ENCODE measurements at places on chromosomes 7 and 10. TPM values are rescaled to one million over a fixed set of nuclear protein-coding genes. Genes with fewer than 3 reads are reported as not detected.

DNA sequence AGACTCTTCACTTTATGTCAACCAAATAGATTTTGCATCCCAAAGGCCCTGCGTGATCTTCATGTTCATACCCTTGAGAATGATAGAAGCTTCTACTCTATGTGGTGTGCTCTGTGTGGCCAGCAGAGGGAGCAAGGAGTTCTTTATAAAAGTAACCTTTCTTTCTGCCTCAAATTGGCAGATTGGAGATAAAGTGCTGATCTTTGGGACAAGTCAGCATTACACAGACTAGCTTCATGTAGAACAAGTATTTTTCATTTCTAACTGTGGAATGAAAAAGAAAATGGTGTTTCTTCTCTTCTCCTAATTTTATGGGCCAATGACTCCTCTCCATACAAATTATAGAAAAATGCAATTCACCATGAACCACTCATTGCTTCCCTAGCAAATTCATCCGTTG, 1214.1 kb downstream of the SORCS1 start:
- ATAC-seq, result peak; percentile 58

GRCh38 chr7:150407588-150408392, 28.7 kb downstream of the ZNF775 start:
- ATAC-seq, result no peak

DNA sequence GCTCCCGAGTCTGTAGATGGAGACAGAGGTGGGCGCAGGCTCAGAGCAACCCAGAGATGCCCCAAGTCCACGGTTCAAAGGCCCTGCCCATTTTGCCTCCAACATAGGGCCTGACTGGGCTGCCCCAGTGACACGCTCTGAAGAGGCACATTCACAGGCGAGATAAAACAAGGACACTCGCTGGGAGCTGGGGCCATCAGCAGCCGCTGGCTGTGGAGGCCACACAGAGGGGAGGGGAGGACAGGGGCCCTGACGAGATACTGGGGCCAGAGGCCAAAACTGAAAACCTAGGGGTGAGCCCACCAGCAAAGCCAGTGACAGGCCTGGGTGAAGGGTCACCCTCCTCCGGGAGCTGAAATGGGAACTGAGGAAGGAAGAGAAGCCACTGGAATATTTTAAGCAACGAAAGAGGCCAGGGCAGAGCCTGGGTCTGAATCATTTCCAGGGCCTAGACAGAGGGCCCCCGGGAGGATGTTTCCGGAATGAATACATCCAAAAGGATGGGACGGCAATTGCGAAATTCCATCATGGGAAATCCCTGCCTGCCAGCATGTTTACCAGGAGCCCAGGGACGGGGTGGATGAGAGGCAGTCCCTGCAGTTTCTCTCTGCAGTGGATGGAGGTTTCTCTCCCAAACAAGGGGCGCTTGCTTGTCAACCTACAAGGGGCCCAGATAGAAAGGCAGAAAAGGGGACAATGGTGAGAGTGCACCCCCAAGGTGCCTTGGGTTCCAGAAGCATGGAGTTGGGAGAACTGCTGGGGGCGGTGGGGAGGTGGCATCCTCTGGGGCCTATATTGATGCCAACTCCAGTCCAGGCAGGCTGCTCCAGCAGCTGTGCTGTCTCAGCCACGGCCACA, 29.0 kb upstream of the HSPA12A start:
- ATAC-seq, result peak; percentile 39

DNA sequence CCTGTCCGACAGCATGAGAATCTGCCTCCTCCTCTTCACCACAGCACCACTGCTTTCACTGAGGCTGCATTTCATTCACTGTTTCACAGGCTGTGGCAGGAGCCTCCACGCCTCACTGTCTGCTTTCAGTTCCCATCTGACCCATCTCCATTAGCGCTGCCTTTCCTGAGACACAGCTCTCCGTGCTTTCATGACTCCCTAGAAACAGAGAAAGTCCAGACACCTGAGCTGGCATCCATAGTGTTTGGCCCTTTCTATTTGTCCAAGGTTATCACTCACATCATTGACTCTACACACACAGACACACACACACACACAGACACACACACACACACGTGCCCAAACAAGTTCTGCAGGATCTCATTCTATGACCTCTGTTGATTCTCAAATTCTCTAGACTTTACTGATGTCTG, 5.2 kb downstream of the LGI1 start:
- ATAC-seq, result no peak

DNA sequence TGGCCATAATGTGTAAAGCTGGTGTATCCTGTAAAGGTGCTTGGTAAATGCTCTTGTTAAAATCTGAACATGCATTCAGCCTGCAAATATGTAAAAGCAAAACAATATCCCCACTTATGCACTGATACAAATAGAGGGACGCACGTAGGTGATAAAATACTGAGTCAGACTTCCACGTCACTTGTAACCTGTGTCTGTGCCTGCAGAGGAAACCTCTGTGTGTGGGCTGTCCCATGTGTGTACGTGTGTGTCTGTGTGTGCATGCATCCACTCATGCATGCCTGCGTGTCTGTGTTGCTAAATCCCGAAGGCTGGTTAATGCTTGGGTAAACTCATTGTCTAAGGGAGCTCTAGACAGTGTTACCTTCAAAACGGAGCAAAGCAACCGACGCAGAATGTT, 68.9 kb downstream of the KLF6 start:
- peak; percentile 36 for ATAC-seq

DNA sequence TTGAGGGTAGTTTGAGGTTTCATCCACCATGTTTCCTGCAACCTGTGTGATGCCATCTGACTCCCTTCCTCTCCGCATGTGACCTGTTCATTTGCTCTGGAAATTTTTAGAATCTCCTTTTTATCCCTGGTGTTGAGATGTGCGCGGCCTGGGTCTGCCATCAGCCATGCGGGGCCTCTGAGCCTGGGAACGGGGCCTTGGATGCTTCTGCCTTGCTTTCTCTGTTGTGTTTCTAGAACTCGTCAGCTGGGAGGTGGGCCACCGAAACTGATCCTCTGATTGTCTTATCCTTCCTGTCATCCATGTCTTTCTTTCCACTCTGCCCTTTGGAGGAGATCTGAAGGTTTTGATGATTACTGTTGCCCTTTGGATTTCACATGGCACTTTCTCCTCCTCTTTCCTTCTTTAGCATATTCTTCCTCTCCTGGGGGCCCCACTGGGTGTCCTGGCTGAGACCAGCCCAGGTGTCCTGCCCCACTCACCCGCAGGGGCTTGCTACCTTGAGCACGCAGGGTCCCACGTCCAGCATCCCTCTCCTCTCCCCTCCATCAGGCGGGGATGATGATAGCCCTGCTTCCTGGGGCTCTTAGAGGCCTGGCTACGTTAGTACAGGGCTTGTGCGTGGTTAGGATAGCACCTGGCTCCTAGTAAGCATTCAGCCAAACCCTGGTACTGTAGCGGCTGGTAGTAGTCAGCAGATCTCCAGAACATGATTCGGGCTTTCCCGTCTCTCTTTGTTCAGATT, 29.9 kb downstream of the PPP2R2D start:
- ATAC-seq, result no peak

DNA sequence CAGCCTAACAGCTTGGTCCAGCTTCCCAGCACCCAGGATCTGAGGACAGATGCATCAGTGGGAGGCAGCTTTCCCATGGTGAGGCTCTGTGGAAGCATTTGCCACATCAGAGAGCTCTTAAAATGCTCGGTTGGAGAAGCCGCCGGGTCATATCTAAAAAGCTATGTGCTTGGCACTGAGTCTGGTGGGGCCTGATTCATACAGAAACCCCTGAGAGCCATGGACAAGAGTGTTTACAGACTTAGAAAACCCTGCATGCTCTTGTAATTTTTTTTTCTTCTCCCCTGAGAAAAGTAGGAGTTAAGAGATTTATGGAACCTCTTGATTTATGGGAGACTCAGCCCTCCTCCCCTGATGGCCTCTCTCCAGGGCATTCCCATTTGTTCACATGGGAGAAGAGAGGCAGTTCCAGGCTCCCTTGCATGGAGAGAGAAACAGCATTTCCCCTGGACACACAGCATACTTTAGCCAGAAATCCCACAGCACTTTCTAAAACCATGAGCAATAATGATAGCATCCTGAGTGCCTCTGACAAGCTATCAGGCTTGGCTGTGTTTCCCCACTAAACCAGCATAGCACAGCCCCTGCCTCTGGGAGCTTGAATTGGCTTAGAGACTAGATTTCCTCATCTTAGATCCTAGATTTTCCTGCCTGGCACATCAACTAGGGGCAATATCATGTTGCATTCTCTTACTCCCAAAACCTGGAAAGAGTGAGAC, 322.1 kb upstream of the AUTS2 start:
- ATAC-seq, result peak; percentile 97

GRCh38 chr10:133396035-133396624, 2.2 kb downstream of the MTG1 start:
- no peak for ATAC-seq

GRCh38 chr7:55569797-55570196, 2.5 kb downstream of the VOPP1 start:
- no peak for ATAC-seq

DNA sequence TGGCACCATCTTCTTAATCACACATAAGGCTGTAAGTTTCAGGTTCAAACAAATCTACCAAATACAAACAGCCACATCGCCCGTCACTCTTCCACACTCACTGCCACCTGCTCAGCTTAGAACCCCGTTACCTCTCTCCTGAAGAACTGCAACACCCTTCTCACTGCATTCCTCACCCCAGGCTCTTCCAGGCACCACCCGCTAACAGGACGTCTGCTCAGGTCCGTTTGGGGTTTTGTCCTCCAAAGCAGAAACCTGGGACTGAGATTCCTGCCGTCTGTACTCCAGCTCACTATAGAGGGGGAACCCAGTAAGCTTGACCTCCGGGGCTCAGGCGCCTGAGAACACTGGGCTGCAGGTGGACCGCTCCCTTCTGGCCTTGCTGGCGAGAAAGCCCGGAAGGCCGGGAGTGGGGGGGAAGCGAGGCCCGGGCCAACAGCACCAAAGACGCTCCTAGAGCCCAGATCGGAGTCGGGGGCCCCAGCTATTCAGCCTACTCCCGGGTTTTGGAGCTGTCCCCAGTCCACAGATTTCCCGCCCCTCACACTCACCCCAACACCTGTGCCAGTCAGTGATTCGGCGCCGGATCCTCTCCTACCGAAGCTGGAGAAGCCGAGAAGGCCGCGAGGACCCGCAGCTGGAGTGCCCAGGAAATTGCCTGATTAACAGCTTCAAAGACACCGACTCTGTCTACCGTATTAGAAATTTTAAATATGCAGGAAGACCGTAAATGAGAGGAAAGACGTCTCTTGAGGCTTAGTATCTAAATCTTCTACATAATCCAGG, at the start of gene AP3M1:
AP3M1 (minus strand) TSS at position 625 of the 786 bp plus-strand sequence. CDS start 12,449 bp downstream, outside the sequence.
- peak; percentile 67 for ATAC-seq

DNA sequence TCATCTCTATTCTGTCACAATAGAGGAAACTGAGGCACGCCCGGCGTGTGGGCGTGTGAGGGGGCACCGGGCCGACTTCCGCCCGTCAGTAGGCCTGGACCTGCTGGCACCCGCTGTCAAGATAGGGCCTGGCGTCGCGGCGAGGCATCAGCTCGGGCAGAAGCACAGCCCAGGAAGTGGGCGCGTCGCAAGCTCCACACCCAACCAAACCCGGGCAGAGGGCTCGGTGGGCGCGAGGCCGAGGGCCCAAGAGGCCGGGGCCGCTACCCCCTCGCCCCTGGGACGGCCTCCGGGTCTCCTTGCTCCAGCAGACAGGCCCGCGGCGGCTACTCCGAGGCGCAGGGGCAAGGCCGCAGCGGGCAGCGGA, 91.2 kb downstream of the SPAG6 start:
- ATAC-seq, result no peak

- no peak for ATAC-seq
These were observed 91.0 kb downstream of the ANKIB1 start for GRCh38 chr7:92336662-92337340.

DNA sequence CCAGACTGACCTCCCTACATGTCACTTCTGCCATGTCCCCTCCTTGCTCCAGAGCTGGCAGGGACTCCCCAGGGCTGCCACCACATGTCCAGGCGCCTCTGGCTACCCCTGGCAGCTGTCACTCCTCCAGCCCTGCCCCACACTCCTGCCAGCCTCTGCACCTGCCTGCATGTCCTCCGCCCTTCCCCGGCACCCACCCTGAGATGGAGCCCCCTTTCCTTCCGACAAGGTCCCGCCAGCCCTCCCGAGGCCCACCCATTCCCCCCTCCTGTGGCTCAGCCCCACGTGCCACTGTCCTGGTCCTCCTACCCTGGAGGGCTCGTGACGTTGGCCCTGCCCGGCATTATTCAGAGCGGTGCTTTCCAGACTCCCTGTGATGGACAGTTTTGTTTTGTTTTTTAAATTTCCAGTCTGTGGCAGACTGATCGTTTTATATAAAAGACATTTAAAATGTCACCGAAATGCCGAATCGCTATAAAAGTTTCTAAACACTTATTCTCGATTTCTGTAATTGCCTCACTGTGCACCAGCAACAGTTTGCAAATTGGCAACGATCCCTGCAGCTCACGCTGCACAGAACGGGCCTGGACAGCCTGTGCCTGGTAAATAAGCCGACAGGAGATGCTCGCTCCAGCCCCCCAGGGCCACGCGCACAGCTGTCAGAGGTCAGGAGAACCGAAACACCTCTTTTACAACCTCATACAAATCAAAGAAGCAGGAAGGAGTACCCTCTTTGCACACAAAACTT, 111.1 kb upstream of the SH2B2 start:
- ATAC-seq, result no peak

- ATAC-seq, result no peak
These were observed 995 bp upstream of the PARD3 start for GRCh38 chr10:34816085-34816496.

Gene NPTX2
- total RNA-seq, result not detected

Gene NUTM2A
- total RNA-seq, result 0.43 TPM

Gene LHFPL3
- 6.0 TPM for total RNA-seq

Gene TMEM139
- total RNA-seq, result 5.7 TPM

Gene FAM25A
- total RNA-seq, result not detected

Gene TRPV6
- 0.81 TPM for total RNA-seq

Gene PIK3CG
- total RNA-seq, result 0.75 TPM

Gene PAX4
- not detected for total RNA-seq
